ENCODE measurements at places on chromosomes 1 and 21.
A peak's percentile ranks its signal among the peaks of the same experiment; 100 is the strongest.

DNA sequence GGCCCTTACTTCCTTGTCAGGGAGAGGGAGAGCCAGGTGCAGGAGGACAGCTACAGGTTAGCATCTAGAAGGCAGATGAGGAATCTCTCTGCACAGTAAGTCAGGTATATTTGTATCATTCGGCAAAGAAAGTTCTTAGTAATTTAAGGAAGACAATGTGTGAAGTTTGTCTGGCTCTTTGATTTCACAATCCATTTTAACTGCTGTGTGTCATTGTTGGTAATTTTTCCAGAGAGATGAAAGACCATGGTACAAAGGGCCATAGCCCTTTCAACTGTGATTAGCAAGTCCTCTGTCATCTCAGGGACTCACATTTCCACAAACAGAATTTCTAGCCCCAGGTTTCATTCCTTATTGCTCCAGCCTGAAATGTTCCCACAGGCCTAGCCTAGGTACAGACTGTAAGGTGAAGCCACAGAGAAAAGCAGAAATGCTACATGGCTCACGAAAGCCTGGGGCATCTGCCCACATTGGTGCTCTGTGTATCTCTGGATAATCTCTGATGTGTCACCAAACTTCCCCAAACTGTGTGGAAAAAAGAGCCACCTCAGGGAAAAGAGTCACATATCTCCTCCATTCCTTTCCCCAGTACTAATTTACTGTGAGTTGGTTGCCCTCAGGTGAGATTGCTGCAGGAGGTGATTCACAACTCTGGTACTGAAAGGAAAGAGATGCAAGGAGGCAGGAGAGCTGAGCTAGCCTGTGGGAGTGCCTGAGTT is 70.6 kb downstream of the SYT6 start:
- DNase-seq = no peak

DNA sequence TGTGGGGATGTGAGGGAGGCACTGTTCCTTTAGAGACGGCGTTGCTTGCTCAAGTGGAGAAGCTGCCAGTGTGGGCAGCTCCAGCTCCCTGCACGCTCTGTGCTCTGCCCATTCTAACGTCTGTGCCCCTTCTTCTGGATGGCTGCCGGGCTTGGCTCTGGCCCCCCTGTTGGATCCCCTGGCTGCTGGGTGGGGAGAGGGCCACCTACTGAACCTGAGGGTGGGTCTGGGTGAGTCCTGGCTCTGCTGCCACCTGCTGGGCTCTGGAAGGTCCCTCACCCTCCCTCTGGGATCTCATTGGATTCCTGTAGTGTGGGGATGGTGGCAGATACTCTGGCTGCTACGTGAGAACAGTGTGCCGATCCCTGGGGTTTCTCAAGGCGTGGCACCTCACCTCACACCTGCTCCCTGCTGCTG is 5.0 kb downstream of the PFKL start:
- DNase-seq = peak; percentile 31

GRCh38 chr1:198788561-198789064 is 149.8 kb downstream of the PTPRC start:
- DNase-seq = no peak

DNA sequence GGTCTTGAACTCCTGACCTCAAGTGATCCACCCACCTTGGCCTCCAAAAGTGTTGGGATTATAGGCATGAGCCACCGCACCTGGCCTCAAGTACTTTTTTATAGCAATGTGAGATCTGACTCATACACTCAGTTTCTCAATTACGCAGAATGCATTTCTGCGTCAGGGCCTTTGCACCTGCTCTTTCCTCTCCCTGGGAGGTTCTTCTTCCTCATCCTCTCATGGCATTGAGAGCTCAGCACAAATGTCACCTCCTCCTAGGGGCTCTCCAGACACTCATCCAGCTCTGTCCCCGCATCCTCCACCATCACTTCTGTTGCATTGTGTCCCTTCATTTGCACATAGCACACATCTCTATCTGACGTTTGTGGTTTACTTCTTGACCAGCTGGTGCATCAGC is 418.8 kb downstream of the PTPRU start:
- DNase-seq = no peak

GRCh38 chr21:21383126-21383525 is 384.9 kb downstream of the NCAM2 start:
- DNase-seq = peak; percentile 36

DNA sequence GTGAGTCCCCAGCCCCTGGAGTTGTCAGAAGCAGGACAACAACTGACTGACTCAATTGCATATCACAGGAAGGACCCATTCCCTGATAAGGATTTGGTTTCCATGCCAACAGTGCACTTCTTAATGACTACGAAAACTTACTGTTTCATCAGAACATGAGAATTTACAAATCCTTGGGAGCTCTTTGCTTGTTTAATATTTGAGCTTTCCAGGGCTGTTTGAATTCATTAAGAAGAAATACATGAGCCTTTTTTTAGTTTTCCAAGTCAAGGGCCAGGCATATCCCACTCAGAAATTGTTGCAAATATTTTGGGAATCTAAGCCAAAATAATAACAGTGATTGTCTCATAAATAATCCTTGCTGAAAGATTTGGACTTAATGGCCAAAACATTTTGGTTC is 27.2 kb upstream of the COL24A1 start:
- DNase-seq = no peak

DNA sequence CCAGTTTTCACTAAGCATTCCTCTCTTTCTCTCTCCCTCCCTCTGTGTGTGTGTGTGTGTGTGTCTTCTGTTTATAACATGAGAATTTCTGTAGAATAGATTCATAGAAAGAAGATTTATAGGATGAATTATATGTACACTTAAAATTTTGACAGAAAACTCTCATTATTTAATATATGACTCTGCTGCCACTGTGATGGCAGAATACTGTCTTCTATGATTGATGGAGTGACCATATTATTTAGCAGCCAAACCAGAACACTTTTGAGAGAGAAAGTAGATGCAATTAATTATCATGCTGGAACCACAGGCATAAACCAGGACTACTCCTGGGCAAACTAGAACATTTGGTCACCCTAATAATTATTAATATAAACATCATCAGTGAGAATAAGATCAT is 34.3 kb upstream of the XPR1 start:
- DNase-seq = no peak

DNA sequence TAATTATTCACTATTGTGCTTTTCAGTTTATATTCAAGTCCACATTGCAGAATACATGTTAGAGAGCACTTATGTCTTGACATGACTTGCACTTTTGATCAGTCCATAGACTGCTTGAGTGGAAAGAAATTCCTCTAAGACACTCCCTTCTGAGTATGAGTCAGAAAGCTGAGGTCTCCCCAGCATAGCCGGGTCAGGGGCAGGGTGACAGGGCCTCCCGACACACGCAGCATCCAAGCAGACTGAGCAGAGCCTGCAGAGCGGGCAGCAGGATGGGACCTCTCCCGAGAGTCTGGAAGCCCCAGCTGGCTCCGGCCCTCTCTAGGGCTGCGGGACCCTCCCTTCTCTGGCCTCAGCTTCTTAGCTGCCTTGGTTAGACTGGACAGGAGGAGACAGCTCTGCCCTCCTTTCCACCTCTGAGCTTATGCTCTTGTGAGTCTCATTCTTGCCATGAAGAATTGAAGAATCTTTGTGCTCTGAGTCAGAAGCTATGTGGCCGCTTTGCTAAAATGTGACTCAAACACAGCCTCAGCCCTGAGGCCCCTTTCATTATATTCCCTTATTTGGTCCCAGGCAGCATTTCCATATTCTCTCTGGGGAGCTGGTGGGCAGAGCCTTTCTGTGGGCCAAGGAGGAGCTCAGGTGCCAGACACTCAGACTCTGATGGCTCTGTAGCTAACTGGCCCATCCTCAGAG is 11.2 kb upstream of the CAPN2 start:
- DNase-seq = peak; percentile 99

- no peak for DNase-seq
Observed at GRCh38 chr21:16377857-16378256, 648.1 kb downstream of the USP25 start.

DNA sequence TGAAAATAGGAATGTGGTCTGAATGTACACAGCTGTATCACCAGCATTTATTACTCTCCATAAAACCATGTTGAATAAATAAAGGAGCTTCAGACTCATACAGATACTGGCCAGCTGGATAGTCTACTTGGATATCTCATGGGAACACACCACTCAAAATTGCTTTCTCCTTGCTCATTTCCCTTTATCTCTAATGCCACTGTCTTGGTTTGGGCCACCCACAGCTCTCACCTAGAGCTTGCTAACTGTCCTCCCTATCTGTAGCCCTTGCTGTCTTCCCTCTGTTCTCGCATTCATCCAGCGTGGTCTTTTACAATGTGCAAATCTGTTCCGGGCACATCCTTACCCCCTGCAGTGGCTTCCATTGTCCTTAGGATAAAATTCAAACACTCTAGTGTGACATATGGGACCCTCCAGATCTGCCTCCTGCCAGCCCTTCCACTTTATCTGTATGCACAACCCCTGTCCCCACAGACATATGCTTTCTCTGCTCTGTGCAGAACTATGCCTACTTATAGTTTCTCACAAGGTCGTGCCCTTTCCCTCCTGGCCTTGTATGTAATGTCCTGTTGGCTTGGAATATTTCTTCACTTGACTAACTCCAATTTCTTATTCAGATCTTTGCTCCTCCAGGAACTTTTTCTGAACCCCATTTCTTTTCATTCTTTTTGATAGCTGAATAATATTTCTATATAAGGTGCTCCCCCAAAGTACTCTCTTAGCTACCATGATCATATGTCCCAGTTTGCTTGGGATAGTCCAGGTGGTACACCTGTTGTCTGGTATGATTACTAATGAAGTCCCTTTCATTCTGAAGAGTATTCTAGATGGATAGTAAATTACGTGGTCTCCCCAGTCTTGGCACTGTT is 2.9 kb downstream of the FLVCR1 start:
- DNase-seq = peak; percentile 9

- DNase-seq = no peak
Observed at GRCh38 chr1:168671782-168672181, 57.2 kb downstream of the DPT start.
